ENCODE measurements at places on chromosomes 7 and 10.

DNA sequence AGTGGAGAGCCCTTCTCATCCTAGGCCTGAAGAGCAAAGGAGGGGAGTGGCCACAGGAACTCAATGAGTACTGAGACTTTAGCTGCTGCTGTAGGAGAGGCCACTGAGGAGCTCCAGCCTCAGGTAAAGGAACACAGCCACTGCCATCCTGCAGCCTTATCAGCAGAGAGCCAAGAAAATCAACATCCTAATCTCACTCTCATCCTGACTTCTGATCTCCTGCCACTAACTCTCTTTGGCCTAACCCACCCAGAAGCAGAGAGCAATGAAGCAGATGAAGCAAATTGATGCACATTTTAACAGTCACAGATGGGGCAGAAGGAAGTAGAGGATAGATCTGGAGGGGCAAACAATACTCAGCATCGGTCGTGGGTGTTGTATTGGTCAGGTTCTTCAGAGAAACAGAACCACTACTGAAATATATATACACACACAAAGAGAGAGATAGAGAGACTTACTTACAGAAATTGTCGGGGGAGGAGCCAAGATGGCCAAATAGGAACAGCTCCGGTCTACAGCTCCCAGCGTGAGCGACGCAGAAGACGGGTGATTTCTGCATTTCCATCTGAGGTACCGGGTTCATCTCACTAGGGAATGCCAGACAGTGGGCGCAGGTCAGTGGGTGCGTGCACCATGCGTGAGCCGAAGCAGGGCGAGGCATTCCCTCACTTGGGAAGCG is 297.6 kb downstream of the MTERF1 start:
- H3K4me1 ChIP-seq = no peaks in the 10 kb centered on the region
- H3K27ac ChIP-seq = peak overlapping the region; percentile 8
- peak; percentile 22 for DNase-seq
- H3K4me3 ChIP-seq = peak overlapping the region; percentile 18
- no peaks in the 10 kb centered on the region for H3K27me3 ChIP-seq

DNA sequence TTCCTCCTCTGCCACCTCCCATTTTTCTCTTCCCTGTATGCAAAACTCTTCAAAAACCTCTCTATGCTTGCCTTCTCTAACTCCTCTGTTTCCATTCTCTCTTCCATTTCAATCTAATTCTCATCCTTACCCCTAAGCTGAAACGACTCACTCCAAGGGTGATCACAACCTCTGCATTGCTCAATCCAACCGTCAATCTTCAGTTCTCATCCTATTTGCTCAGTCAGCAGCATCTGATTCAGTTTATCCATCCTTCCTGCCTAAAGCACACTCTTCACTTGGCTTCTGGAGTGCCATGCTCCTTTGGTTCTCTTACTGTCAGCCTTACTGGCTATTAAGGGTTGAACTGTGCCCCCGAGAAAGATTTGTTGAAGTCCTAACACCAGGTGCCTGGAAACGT is 163.5 kb upstream of the NEBL start:
- no peaks in the 10 kb centered on the region for H3K4me1 ChIP-seq
- no peaks in the 10 kb centered on the region for H3K36me3 ChIP-seq
- no peak overlapping the region for H3K27ac ChIP-seq
- 0 out of 3 replicates have a peak, but pooled peaks cover under 1% of the 10 kb centered on the region for H3K27me3 ChIP-seq
- H3K4me3 ChIP-seq = no peak overlapping the region

DNA sequence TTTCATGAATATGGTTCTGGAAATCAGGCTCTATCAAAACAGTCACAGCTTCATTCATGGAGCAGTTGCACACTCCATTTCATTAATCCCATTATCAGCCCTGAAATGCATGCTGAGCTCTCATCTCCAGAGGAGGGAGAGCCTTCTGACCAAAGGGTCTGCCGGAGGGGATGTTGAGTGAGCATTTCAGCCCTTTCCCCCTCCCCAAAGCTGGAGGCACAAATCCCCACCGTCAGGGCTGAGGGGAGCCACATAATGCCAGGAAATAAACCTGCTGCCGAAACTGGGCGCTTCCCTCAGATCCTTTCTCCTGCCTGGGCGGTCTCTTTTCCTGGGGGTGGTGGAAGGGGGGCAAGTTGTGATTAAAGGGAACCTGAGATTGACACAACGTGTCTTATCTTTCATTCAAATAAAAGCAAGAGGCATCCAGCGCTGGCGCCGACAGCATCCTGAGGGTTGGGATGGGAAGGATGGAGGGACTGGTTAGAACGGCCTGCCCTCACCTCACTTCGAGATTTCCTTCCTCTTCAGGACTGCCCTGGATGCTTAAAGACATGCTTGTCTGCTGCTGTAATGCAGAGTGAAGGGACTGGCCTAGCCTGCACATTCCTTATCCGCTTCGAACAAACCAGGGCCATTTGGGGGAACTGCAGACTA is 71.6 kb downstream of the TLL2 start:
- H3K4me3 ChIP-seq = no peak overlapping the region
- H3K36me3 ChIP-seq = no peaks in the 10 kb centered on the region
- no peaks in the 10 kb centered on the region for H3K4me1 ChIP-seq
- DNase-seq = no peak
- H3K27ac ChIP-seq = no peak overlapping the region

- no peaks in the 10 kb centered on the region for H3K4me1 ChIP-seq
- no peak overlapping the region for H3K4me3 ChIP-seq
- no peak overlapping the region for H3K27ac ChIP-seq
- H3K36me3 ChIP-seq = peaks cover 13% of the 10 kb centered on the region
- DNase-seq = no peak
Measured at GRCh38 chr7:45057878-45058277, 30.9 kb downstream of the NACAD start.

- no peak overlapping the region for H3K27ac ChIP-seq
- H3K4me1 ChIP-seq = no peaks in the 10 kb centered on the region
- no peaks in the 10 kb centered on the region for H3K27me3 ChIP-seq
- no peak for DNase-seq
Measured at GRCh38 chr10:60182691-60183090, 207.0 kb downstream of the ANK3 start.
